Left renal pelvis (tissue), 4 donors: ENCODE measurements at places on chromosomes 6 and 20. TPM values are rescaled to one million over a fixed set of nuclear protein-coding genes. Genes with fewer than 3 reads are reported as not detected.

DNA sequence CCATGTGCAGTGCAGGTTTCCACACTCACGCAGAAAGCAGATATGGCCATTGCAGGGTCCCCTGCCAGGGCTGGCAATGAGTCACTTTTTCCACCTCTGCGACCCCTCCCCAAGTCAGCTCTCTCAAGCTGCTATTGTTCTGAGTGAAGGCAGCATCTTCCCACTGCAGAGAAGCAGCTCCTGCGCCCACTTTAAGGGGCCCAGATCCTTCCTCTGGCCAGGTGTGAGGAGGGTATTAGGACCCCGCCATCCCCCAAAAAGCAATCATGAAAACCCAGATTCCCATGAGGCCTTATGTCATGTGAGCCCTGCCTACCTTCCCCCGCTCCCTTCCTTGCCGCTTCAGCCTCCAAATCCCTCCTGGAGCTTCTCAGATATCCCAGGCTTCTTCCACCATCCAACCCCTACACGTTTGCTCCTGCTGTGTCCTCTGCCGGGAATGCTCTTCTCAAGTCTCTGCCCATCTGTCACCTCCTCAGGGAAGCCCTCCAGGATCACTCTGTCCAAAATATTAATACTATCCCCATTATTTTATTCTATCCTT, 220.3 kb downstream of the NFATC2 start:
- DNase-seq: no peak

- DNase-seq: no peak
These were observed 459.9 kb upstream of the MARCKS start for GRCh38 chr6:113397236-113397635.

GNRH2 gene
- 0.59 TPM for polyA plus RNA-seq

DNA sequence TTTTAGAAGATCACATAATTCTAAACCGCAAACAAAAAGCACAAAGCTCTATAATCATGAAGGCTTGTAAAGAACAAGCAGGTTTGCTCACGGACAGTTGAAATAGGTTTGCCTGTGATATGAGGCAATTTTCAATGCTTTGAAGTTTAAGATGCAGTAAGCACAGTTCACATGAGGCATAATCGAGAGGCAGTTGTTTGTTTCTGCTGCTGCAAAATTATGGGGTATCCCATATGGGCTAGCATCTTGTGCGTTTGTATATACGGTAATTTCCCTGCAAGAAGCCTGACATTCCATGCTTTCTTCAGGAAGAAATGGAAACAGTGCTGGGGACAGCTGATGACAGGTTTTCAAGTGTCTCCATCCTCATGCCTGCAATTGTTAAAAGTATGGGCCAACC, 94.6 kb upstream of the MC3R start:
- DNase-seq: no peak

DNA sequence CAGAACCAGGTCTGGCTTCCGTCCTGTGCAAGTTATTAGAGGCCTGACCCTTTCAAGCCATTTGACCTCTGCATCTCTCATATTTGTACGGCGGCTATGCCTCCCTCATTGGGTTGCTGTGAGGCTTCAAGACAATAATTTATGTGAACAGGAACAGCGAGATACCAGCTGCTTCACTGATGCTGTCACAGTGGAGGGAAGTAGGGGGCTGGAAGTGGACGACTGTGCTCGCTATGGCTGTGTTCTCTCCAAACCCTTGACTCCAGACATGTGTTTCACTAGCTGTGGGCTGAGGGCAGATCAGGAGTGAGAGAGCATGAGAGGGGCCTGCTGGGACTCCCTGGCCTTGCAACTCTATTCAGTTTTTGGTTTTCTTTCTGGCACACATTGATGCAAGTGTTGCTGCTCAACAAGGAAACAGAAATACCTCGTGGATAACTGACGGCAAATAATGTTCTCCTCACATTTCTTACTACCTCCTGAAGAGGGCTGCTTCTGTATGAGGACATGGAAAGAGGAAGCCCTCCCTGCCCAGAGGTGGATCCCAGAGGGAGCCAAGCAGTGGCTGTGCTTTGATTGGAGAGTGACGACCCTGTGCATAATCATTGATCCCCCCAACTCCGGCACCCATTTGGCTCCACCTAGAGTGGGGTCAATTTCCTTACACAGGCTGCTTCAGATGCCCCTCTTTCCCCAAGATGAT, 34.7 kb upstream of the SCP2D1 start:
- no peak for DNase-seq

GRCh38 chr20:46993465-46994095, 98.9 kb downstream of the EYA2 start:
- DNase-seq: no peak

PBOV1 gene
- 0.07 TPM for polyA plus RNA-seq

DNA sequence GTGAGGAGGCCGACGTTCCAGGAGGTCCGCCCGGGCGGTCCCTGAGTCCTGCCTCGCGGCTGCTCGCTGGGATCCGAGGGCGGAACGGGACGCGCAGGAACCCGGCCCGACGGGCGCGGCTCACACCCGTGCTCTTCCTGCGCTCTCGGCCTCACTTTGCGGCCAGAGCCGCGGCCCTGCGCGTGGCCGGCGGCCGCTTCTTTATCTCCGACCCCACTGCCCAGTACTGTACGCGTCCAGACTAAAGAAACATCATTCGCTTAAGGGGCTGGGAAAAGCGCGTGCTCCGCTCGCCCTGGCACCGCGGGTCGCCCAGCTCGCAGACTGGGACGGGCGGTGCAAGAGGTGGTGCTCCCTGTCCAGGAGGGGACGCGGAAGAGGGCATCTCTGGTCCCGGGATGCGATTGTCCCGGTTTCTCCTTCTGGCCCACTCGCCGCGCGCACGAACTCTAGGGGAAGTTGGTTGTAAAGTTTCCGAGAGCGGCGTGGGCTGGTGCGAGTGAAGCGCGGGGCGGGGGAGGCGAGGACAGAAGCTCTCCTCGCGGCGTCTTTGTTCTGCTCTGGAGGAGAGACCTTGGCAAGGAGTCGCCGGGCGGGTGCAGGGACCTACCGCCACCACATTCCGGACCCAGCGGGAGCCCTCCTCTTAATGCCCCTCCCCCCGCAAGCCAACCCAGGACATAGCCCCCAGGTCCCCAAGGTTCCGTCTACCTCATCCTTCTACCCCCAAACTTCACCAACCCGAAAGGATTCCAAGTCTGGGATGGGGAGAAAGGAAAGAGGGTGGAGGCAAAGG, 71.0 kb downstream of the SOX4 start:
- no peak for DNase-seq

DNA sequence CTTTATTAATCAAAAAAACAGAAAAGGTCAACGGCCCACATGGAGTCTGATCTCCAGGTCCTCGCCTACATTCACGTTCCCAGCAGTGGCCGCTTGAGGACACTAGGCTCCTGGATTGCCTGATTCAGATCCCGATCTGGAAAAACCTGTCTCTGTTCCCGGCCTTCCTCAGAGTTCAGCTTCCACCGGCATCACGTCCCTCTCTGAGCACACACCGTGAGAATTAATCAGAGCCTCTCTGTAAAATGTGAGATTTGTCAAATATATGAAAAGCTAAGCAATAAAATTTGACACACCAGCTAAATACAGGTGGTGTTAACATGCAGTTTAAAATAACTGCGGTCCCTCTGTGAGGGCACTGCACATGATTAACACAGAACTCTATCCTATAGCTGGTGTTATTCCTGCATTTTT, 122.8 kb upstream of the COL21A1 start:
- peak; percentile 16 for DNase-seq
